Substantia nigra (tissue), 51 donors: ENCODE measurements at places on chromosomes 16 and 17.

DNA sequence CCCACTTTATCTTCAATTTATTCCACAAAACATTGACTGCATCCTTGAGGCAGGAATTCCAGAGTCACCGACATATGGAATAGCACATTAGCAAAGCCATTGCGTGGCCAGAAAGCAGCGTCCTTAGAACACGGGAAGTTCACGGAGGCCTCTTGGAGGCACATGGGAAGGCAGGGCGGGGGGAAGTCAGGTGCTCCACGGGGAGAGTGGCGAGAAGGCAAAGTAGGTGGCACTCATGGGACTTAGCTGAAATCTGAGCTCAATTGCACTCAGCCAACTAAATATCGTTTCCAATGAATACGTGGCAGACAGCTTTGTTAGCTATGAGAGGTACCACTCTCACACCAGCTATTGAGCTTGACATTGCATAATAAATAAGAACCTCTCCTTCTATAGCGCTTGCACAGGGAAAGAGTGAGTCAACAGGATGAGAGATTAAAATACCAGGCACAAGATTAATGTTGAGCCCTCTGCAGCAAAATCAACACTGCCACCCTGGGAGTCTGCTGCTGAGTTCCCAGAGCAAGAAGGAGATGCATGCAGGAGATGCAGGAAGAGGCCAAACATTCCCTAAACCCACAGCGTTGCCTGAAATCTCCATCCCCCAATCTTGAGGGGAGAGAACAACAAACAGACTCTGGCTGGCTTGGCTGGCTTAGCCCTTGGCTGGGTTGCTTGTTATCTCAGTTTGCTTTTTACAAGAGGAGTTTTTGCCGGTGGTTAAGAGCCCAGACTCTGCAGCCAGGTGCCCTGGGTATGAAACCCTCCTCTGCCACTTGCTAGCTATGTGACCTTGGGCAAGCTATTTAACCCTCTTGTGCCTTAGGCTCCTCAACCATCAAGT is 28.8 kb downstream of the ABCC12 start:
- DNase-seq: no peak

GRCh38 chr16:83701494-83701893 is 106.3 kb upstream of the HSBP1 start:
- no peak for DNase-seq

GRCh38 chr17:80848449-80849102 is 143.1 kb upstream of the CHMP6 start:
- no peak for DNase-seq

GRCh38 chr16:56125922-56126321 is 65.4 kb upstream of the GNAO1 start:
- DNase-seq: no peak

GRCh38 chr17:20095336-20096080 is 86.3 kb downstream of the SPECC1 start:
- DNase-seq: peak; percentile 90

DNA sequence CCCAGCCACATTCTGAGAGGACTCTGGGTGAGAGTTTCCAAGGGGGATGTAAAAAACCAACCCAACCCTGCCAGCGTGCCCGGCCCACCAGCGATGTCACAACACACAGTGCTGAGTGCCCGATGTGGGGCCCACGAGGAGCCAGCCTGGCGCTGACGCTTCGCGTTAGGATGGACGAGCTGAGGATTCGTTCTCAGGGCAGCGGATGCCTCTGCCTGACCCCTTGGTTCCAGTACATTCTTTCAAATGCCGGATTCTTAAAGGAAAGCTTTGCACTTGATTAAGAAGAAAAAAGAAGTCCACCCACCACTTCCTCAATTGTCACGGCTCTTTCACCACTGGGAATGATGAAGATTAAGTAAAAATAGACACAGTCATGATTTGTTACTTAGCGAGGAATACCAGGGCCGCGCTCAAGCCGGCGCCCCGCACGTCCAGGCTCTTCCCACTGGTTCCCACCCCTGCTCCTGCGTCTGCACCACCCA is 79.4 kb downstream of the IRF8 start:
- DNase-seq: no peak

DNA sequence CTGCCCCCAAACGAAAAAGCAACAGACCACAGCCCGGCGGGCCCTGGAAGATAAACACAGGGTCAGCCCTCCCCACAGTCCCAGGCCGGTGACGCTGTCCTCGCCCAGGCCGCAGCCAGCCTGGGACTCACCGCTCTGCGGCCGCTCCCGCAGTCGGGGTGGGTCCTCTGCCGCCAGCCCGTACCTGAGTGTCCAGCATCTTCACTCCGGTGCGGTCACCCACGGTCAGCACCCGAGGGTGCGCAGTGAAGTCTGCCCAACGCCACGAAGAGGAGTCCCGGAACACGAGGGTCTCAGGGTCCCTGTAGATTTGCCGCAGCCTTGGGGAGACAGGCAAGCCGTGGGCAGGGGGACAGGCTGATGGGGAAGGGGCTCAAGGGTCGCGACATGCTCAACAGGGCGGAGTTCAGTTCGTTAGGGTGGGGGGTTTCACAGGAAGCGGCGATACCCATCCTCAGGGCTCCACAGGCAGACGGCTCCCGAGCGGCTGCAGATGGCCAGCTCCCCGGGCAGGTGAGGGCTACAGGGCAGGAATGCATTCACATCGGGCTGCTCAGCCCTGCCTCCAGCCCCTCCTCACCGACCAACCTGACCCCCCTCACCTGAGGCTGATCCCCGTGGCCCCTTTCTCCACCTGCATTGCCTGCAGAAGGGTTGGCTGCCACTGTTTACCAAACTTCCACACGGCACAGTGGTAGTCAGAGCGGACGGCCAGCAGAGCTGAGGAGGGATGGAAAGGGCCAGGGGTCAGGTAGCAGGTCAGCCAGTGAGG is 5.5 kb downstream of the TAF1C start:
- DNase-seq: no peak
